ENCODE measurements at places on chromosomes 11 and 22. TPM values are rescaled to one million over a fixed set of nuclear protein-coding genes. Genes with fewer than 3 reads are reported as not detected.

GRCh38 chr22:44286646-44287045 lies 26.1 kb downstream of the SHISAL1 start:
- no peaks in the 10 kb centered on the region for H3K27me3 ChIP-seq
- no peak overlapping the region for H3K27ac ChIP-seq
- DNase-seq = no peak

The HPX gene
- 1.2 TPM for total RNA-seq

GRCh38 chr22:44344407-44344806 lies 31.7 kb upstream of the SHISAL1 start:
- H3K4me3 ChIP-seq = no peak overlapping the region
- H3K27me3 ChIP-seq = no peaks in the 10 kb centered on the region
- no peaks in the 10 kb centered on the region for H3K36me3 ChIP-seq
- no peak overlapping the region for H3K27ac ChIP-seq
- peaks cover 6% of the 10 kb centered on the region for H3K4me1 ChIP-seq

DNA sequence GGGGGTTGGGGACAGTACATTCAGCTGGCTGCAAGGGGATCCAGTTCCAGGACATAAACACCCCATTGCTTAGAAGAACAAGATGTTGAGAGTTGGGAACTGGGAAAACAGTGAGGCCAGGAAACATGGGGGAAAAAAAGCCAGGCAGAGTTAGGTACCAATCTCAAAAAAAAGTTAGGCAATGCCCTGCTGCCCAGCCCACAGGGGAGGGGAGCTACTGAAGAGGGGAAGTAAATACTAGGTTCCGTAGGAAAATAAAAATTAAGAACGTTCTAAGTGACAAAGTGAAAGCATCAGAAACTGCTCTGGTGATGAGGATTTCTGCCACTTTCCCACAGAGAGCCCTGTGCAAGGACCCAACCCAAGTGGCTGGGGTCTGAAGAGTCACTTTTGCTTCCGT lies 12.0 kb downstream of the SPTBN2 start:
- no peak overlapping the region for H3K27ac ChIP-seq
- H3K4me1 ChIP-seq = peaks cover 4% of the 10 kb centered on the region
- H3K27me3 ChIP-seq = no peaks in the 10 kb centered on the region
- no peak for DNase-seq
- no peaks in the 10 kb centered on the region for H3K36me3 ChIP-seq

The TMEM151A gene
- total RNA-seq = 0.50 TPM

The RIMBP3C gene
- 0.14 TPM for total RNA-seq

GRCh38 chr11:8757047-8757446 lies 74.5 kb downstream of the RPL27A start:
- no peak overlapping the region for H3K4me3 ChIP-seq
- no peaks in the 10 kb centered on the region for H3K27me3 ChIP-seq
- peak overlapping the region; percentile 19 for H3K27ac ChIP-seq
- no peaks in the 10 kb centered on the region for H3K36me3 ChIP-seq

DNA sequence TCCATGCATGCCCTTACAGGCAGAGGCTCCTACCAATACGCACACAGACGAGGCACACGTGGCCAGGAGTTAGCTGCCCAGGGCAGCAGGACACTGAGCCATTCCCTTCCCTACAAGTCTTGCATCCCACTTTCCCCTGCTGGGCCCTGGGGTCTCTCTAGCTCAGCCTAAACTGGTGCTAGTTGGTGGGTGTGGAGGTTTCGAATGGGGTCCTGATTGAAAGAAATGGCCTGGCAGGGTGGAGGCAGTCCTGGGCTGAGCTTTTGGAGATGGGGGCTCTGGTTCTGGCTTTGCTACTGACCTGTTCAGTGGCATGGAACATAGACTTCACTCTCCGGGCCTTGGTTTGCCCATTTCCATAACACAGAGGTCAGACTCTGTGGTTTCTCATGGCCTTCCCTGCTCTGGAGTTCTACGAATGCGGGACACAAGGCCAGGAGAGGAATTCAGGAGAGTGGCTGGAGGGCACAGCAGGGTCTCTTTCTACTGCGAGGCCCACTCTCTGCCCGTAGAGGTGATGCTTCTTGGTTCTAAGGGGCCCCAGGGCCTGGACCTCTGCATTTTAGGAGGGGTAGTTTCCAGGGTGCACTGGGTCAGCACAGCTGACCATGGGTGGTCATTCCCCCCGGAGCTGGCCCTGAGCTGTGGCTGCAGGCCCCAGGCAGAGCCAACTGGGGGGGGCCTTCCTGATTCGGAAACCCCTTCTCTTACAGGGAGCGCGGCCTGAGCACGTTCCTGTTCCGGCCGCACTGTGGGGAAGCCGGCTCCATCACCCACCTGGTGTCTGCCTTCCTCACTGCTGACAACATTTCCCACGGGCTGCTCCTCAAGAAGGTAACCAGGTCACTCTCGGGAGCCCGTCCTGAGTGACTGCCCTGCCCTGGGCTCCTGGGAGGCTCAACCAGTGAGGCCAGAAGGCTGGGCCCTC lies 40.0 kb downstream of the RNF141 start:
- no peak overlapping the region for H3K27ac ChIP-seq
- DNase-seq = no peak
- H3K36me3 ChIP-seq = no peaks in the 10 kb centered on the region

DNA sequence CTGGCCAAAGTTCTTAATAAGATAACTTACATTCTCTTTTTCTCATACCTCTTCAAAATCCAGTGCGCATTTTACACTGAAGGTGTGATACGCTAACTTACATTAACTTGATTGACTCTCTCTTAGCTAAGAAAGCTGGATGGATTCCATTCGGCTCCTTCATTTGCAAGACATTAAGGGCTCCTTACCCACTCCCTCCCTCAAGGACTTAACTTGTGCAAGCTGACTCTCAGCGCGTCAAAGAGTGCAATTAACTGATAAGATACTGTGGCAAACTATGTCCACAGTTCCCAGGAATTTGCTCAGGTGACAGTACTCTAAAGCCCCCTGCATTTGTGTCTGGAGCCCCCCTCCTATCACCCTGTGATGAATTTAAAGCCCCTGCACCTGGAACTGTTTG lies 6.4 kb upstream of the RFPL1 start:
- no peaks in the 10 kb centered on the region for H3K36me3 ChIP-seq
- no peaks in the 10 kb centered on the region for H3K4me1 ChIP-seq
- H3K4me3 ChIP-seq = no peak overlapping the region
- H3K27ac ChIP-seq = no peak overlapping the region
- no peak for DNase-seq

- H3K4me3 ChIP-seq = no peak overlapping the region
- no peak overlapping the region for H3K27ac ChIP-seq
- H3K36me3 ChIP-seq = no peaks in the 10 kb centered on the region
- no peaks in the 10 kb centered on the region for H3K27me3 ChIP-seq
- H3K4me1 ChIP-seq = no peaks in the 10 kb centered on the region
Observed at GRCh38 chr11:123799438-123799837, 6.7 kb downstream of the OR6M1 start.

DNA sequence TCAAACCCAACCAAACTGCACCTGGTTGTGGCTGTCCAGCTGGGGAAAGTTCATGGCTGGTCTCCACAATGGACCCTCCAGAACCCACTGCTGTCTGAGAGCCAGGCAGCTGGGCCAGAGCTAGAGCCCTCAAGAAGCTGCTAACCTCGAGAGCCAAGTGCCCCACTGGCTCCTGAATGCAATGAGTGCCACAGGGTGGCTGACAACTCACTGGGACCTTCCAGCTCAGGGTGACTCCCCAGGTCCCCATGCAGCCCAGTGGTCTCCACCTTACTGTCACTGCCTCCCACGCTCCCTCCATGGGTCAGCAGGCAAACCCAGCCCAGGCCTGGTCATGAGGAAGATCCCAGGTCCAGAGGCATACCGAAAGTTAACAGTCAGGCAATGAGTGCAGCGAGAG lies 8.0 kb upstream of the CHST1 start:
- H3K4me1 ChIP-seq = no peaks in the 10 kb centered on the region
- no peak for DNase-seq
- no peak overlapping the region for H3K27ac ChIP-seq
- no peaks in the 10 kb centered on the region for H3K36me3 ChIP-seq
- H3K27me3 ChIP-seq = no peaks in the 10 kb centered on the region

The FOLR1 gene
- not detected for total RNA-seq

- no peak overlapping the region for H3K4me3 ChIP-seq
- H3K27me3 ChIP-seq = no peaks in the 10 kb centered on the region
- H3K27ac ChIP-seq = no peak overlapping the region
- H3K4me1 ChIP-seq = no peaks in the 10 kb centered on the region
- no peaks in the 10 kb centered on the region for H3K36me3 ChIP-seq
Observed at GRCh38 chr11:17021511-17021910, 7.3 kb upstream of the PLEKHA7 start.

GRCh38 chr22:48098243-48098920 lies 1335.9 kb downstream of the TBC1D22A start:
- no peak overlapping the region for H3K4me3 ChIP-seq
- H3K4me1 ChIP-seq = no peaks in the 10 kb centered on the region
- H3K27me3 ChIP-seq = peaks cover 5% of the 10 kb centered on the region

Measured in prostate gland (tissue), 2 donors.